ENCODE measurements at places on chromosomes 4 and X.

DNA sequence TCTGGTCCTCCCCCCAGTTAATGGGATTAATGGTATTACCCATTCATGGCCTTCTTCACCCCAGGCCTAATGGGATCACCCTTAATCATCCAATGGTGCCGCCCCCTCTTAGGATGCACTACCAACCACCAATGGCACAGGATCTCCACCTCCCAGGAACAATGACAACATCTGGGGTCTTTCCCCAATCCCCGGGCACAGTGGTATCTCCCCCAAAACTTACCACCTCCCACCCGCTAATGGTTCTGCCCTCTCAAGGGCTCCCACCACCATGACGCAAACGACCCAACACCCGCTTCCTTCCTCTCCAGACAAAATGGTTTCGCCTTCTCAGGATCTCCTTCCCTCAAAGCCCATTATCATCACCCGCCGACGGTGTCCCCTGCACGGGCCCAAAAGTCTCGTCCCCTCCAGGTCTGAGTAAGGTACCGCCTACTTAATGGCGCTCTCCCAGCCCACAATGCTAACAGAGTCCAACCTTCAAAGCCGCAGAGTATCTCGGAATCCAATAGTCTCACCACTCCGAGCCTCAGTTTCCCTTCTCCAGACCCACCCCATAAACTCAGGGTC, 458 bp downstream of the GRIPAP1 start:
- DNase-seq = peak; percentile 38

- peak; percentile 30 for DNase-seq
These were observed at the start of gene FGF2 for GRCh38 chr4:122826553-122827257. Gene FGF2, plus strand, starts transcription at chr4:122826831. Its CDS starts 344 bp downstream, at chr4:122827175.

GRCh38 chr4:7654550-7655445, 220.1 kb upstream of the PSAPL1 start:
- no peak for DNase-seq

GRCh38 chr4:1967512-1968149, 41.1 kb downstream of the NELFA start:
- no peak for DNase-seq

GRCh38 chr4:155072417-155072816, 136.0 kb upstream of the NPY2R start:
- DNase-seq = no peak

DNA sequence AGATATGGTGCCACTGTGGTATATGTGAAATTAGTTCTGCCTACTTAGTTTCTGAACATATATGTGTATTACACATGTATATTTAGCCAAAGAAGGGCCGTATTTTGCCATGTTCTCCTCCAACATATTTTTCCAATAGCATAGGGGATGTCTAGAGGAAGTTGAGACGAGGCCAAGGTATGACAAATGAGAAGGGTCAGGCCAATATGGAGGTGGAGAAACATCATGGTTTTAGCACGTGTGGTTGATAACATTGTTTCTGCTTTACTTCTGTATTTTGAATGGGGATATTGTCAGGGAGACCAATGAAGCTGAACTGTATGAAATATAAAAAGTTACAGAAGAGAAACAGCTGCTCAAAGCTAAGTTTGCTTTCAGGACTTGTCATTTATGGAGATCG, 246.7 kb upstream of the TLL1 start:
- no peak for DNase-seq

DNA sequence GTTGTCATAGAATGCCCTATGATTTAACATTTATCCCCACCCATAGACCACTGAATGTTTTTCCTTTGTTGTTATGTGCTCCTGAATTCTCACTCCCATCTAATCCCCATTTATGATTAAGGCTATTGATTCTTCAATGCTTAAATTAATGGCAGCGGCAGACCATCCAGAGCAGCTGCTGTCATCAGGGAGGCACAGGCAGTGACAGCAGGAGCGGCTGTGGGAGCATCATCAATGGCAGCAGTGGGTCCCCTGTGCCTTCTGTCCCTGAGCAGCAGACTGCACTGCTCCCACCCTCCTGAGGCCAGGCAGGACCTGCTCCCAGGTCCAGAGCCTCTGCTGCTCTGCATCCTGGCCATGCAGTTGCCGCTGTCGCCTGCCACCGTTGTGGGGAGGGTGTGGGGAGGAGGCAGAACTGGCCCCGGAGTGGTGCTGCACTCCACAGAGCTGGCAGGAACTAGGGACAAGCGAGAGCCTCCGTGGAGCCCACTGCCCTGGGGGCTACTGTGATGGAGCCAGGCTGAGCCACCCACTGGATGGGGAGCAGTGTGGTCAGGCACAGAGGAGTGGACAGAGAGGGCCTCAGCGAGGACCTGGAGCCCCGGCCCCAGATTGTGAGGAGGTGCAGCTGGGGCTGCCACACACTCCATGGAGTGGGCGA, 29.0 kb downstream of the NAA11 start:
- DNase-seq = no peak

- no peak for DNase-seq
These were observed 116.7 kb downstream of the KLHL8 start for GRCh38 chr4:87103691-87104187.

GRCh38 chr4:104421566-104421965, 73.1 kb downstream of the CXXC4 start:
- no peak for DNase-seq

DNA sequence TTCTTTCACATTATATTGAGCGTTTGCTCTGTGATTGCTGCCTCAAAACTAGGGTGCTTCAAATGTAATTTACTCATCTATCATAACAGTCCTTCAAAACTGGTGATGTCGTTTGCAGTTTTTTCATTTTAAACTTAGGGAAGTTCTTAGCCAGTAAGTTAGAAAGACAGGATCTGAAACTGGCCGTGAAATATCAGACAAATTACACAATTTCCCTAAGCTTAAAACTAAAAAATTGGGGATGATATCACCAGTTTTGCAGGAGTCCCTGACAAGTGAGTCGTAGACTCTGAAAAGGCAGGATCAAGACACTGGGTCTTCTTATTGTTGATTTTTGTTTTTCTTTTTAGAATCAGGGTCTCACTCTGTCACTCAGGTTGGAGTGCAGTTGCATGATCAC, 44.8 kb downstream of the MOB1B start:
- no peak for DNase-seq

- DNase-seq = no peak
These were observed 627 bp upstream of the FAT4 start for GRCh38 chr4:125313989-125314667.

DNA sequence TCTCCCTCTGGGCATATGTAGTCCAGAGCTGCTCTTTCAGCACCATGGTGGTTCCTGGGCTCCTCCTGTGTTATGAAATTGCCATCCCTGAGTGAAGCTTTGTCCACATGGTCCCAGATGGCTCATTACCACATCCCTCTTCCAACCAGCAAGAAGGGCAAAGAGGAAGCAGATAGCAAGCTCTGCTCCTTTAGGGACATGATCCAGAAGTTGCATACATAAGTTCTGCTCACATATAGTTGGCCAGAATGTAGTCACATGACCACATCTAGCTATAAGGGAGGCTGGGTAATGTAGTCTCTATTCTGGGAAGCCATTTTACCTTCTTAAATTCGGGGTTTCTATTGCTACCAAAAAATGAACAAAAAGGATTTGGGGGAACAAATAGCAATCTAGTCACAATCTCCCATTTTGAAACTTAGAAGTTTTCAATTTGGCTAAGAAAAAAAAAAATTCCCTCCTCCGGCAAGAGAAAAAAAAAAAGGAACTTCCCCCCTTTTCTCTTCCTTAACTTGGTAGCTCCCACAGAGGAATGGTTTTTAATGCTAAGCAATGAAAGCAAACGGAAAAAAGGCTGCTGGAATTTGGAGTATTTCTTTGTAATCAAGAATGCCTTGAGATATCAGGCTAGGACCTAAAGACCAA, 88.2 kb upstream of the USP9X start:
- DNase-seq = no peak

GRCh38 chr4:126306152-126306869, 991.6 kb downstream of the FAT4 start:
- no peak for DNase-seq

DNA sequence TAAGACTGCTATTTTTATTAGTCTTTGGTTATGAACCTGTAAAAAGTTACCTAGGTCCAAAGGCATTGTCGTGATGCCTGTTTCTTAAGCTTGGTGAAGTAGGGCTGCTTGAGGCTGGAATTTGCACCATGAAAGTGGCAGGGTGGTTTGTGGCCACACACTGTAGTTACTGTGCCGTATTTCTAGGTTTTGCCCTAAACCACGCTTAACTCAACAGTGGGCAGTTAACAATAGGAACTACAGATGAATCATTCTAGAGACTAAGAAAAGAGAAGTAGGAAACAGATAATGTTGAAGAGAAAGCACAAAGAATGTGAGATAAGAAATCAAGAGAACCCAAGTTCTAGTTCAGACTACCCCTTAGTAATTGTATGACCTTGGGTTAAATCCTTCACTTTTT, 11.5 kb downstream of the ETNPPL start:
- DNase-seq = no peak

DNA sequence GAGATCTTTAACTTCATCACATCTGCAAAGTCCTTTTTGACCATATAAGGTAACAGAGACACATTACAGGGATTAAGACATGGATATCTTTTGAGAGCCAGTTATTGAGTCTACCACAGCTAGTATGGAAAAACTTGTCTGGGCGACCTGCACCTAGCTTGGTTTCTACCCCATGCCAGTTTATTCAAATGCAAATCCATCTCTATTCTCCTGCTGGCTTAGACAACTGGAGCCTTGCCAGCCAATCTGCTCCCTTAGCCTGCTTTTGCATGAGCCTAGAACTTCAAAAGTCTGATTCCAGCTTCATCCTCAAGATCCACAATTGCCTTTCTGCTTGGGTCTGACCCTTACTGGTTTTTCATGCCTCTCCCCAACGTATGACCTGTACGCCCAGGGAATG, 212.0 kb upstream of the AFF2 start:
- DNase-seq = no peak

DNA sequence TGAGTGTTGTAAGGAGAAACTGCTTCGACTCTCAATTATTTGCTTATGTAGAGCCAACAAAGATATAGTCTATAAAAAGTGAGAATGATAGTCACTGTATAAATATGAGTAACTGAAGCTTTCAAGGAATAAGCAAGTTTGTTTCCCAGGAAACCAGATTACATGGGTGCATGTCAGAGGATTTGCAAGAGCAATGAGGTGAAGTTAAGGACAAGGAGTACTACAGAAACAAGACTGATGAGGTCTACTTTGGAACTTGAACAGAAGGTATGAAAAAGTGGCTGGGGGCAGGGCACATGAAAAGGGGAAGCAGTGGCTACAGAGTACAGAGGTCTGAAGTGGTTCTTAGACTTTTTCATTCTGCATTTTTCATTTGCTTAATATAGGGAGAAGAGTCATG, 321.0 kb upstream of the CXXC4 start:
- no peak for DNase-seq

DNA sequence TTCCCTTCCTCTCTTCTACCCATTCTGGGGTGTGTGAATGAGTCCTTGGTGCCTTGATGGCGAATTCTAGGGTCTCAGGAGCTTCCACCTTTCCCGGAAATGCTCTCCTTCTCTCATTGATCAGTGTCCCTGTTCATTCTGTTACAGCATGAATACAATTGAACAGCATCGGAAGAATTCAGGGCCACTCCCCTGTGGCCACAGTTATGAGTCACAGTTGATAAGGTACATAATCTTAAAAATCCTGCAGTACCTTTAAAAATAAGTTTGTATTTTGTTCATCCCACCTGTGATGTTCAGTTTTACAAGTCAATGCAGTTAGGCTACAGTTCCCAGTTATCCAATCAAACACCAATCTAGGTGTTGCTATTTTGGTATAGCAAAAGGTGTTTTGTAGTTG, 47.3 kb upstream of the FAM9A start:
- no peak for DNase-seq

DNA sequence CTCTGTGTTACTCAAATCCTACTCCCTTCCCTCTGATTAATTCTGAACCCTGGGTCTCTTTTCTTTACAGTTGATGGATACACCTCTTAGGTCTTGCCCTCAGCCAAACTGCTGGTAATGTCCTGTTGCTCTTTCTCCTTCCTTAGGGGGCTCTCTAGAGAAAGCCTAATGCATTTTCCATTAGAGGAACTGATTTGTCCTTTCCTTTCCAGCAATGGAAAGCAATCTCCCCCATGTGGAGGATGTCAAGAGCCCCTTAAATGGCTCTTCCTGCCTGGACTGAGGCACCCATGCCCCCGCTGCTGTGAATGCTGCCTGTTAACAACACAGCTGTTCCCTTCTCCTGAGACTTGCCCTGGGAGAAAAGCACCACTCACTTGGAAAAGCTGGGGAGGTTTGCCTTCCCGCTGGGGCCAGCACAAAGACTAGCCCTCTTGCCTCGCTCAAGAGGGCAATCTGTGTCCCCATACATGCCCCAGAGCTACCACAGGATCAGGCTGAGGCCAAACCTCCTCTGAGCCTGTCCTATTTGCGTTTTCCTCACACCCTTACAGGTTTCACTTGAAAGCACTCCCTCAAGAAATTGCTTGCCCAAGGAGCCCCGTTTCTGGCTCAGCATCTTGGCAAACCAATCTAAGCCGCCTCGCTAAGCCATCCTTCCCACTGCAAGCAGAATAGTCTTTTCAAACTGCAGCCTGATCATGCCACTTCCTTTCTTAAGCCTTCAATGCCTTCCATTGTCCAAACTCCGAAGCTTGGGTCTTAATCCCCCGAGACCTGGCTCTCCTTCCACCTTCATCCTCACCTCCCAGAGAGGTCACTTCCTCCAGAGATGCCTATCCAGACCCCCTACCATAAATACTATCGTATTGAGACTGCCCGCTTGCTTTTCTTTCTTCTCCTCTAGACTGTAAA, 23.2 kb upstream of the SMIM20 start:
- DNase-seq = no peak

DNA sequence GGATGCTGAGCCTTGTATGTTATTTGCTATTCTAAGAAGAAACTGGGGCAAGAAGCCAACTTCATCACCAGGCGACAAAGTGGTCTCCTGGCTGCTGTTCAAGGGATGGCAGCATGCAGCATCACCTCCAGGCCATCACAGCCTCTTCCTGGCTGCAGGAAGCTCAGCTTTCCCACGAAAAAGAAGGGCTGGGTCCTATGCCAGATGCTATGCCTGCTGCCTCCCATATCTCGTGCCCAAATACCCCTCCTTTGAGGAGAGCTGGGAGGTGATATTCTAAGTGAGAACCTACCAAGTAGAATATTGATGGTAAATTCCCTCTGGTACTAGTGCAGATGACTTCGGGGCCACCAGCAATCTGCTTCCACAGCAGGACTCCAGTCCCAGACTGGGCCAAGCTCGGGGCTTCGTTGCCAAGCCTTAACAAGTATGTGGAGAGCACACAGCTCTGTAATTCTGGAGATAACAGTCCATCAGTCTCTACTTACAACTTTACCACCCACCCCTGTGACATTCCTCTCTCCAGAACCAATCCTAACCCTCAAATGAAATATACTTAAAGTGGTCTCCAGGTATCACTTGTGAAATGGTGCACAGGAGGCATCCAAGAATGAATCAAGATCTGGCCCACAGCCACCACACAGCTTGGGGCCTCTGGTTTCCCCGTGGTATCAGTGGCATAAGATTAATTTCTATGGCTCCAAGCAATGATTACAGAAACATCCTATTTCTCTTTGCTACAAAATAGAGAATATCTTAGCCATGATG, 149.3 kb downstream of the PALLD start:
- no peak for DNase-seq

All from stimulated activated CD4-positive, alpha-beta T cell treated with anti-CD3 and anti-CD28 coated beads, Interleukin-4, amount 100 ng/mL, for 1 hour (primary cell).